ENCODE measurements at places on chromosomes 1 and 21.

DNA sequence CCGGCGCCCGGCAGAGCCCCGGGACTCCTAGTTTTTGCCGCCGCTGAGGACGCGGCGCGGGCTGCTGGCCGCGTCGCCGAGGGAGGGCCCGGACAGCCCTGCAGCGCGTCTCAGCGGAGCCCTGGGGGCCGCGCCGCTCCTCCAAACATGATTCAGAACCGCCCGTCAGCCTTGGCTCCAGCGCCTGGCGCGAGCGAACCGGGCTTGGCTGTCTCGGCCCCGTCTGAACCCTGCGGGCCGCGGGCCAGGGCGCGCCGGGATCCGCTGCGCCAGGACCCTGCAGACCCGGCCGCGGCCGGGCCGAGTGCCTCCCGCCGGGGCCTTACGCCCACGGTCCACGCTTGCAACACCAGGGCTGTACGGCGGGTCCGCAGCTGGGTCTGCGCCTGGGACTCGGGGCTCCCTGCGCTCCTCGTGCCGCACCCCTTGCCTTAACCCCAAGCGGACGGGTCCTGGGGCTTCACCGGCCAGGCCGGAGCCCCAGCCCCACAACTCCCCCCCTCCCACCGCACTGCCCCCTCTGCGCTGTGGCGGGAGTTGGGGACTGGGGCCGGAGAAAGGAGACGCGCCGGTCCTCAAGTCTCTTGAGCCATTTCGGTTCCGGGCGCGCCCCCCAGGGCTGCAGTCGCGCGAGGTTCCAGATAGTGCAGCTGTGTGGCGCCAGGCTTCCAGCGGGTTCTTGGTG, 48.4 kb upstream of the CD34 start:
- peaks cover 10% of the 10 kb centered on the region for H3K4me1 ChIP-seq
- no peaks in the 10 kb centered on the region for H3K36me3 ChIP-seq
- peaks cover 22% of the 10 kb centered on the region for H3K27me3 ChIP-seq
- H3K4me3 ChIP-seq, result peak overlapping the region; percentile 32
- DNase-seq, result no peak
- H3K27ac ChIP-seq, result no peak overlapping the region

- no peak for DNase-seq
- H3K27me3 ChIP-seq, result peaks cover 5% of the 10 kb centered on the region
- no peaks in the 10 kb centered on the region for H3K36me3 ChIP-seq
- H3K4me3 ChIP-seq, result no peak overlapping the region
- H3K4me1 ChIP-seq, result no peaks in the 10 kb centered on the region
- no peak overlapping the region for H3K27ac ChIP-seq
Measured at GRCh38 chr1:215482079-215482478, 85.0 kb upstream of the KCTD3 start.

GRCh38 chr1:82582347-82582746, 781.6 kb downstream of the ADGRL2 start:
- H3K27ac ChIP-seq, result no peak overlapping the region
- no peak overlapping the region for H3K4me3 ChIP-seq
- H3K27me3 ChIP-seq, result no peaks in the 10 kb centered on the region
- no peaks in the 10 kb centered on the region for H3K36me3 ChIP-seq
- no peaks in the 10 kb centered on the region for H3K4me1 ChIP-seq

DNA sequence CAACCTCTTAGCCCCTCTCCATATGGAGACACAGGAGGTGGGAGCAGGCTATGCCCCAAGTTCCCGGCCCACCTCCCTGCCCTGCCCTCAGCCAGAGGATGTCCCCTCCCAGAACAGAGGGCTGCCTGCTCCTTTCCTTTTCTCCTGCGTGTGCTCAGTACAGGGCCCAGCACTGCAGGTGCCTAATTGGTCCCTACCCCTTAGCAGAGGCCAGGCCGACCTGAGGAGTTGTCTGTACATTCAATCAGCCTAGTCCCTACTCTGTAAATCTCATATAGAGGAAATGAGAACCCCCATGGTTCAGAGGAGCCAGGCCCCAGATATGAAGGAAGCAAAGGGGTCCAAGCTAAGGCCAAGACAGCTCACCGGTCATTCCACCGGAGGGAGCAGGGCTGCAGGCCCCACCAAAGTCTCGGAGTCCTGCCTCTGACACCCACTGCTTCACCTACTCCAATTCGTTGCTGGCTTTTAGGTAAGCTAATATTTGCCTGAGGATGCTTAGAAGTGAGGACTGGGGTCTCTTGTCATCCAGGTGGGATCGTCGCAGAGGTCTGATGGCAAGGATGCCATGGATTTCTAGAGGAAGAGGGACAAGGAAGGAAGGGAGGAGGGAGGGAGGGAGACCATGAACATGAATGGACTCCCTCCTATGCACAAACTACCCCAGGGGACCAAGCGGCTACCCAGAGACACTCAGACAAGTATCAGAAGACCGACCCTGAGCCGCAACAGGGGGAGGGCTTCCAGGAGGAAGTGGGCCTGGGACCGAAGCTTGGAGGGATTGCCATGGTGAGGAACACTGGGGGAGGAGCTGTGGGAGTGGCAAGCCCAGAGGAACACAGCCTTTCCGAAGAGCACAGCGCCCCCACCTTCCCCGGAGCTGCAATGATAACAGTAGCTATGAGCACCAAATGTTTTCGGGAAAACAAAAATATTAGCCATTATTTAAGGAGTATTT, 30.4 kb upstream of the FOXO6 start:
- DNase-seq, result no peak
- no peak overlapping the region for H3K4me3 ChIP-seq
- no peak overlapping the region for H3K27ac ChIP-seq
- peaks cover 5% of the 10 kb centered on the region for H3K27me3 ChIP-seq
- peaks cover 6% of the 10 kb centered on the region for H3K4me1 ChIP-seq

DNA sequence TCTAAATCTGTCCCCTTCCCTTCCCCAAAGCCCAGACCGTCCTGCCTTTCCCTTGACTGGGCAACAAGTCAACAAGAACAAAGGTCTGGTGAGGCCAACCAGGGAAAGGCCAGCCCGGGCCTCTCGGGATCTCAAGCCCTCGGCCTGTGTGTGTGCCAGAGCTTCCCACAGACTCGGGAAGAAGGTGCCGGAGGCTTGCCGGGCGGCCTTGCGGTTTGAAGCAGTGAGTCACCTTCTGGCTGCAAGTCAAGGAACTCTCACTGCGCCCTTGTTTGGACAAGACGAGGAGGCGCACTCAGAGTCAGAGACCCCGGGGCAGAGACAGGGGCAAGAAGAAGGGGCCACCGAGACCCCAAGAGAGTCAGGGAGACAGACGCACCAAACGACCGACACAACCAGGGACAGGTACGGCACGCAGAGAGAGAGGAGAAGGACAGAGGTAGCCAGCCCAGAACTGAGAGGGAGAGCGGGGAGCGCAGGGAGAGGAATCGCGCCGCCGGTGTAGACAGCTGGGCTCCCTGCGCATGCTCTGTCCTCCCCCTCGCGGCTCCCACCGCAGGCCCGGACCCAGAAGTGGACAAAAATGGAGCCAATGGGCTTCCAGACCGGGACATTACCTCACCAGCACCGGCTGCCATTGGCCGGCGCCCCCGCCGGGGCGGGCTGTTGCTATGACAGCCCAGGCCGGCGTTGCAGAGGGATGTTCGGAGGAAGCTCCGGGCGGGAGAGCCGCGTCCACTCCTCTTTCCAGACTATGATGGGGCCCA, 66.6 kb upstream of the LAPTM5 start:
- peak overlapping the region; percentile 85 for H3K4me3 ChIP-seq
- H3K27me3 ChIP-seq, result peaks cover 19% of the 10 kb centered on the region
- peak; percentile 59 for DNase-seq
- H3K36me3 ChIP-seq, result no peaks in the 10 kb centered on the region
- H3K4me1 ChIP-seq, result peaks cover 28% of the 10 kb centered on the region

DNA sequence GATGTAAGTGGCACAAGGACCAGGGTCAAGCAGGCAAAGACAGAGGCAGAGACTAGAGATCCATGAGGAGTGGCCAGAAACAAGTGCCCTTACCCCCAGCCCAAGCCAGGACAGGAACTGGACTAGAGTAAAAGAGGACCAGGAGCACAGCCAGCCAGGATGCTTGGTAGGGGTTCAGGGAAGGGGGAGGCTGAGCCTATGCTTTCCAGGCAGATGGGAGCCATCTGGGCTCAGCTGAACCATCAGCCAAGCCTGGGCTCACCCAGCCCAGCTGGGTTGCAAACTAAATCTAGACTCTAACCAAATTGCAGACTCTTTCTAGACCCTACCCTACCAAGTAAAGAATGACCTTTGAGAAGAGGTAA, 15.2 kb downstream of the PDZK1IP1 start:
- no peak overlapping the region for H3K27ac ChIP-seq
- no peaks in the 10 kb centered on the region for H3K36me3 ChIP-seq
- peaks cover 8% of the 10 kb centered on the region for H3K27me3 ChIP-seq
- peaks cover 11% of the 10 kb centered on the region for H3K4me1 ChIP-seq
- H3K4me3 ChIP-seq, result no peak overlapping the region

GRCh38 chr1:76203127-76203526, 128.6 kb downstream of the ST6GALNAC3 start:
- no peaks in the 10 kb centered on the region for H3K36me3 ChIP-seq
- peaks cover 2% of the 10 kb centered on the region for H3K27me3 ChIP-seq
- no peak overlapping the region for H3K4me3 ChIP-seq
- H3K27ac ChIP-seq, result no peak overlapping the region
- no peaks in the 10 kb centered on the region for H3K4me1 ChIP-seq

DNA sequence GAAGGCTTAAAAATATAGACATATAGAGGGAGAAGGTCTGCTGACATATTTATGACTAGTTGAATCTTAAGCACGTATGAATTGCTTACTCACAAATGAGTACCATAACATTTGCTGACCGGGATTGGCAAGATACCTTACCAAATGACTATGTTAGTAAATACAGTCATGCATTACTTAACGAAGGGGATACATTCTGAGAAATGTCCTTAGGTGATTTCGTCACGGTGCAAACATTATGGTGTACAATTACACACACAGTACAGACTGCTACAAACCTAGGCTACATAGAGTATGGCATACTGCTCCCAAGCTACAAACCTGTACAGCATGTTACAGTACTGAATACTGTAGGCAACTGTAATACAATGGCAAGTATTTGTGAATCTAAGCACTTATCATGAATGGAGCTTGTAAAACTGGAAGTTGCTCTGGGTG, 19.4 kb upstream of the UBE2U start:
- no peaks in the 10 kb centered on the region for H3K4me1 ChIP-seq
- H3K4me3 ChIP-seq, result no peak overlapping the region
- no peak for DNase-seq
- peaks cover 3% of the 10 kb centered on the region for H3K27me3 ChIP-seq
- H3K36me3 ChIP-seq, result no peaks in the 10 kb centered on the region

- no peak for DNase-seq
- H3K4me3 ChIP-seq, result no peak overlapping the region
- H3K27me3 ChIP-seq, result no peaks in the 10 kb centered on the region
- H3K36me3 ChIP-seq, result no peaks in the 10 kb centered on the region
Measured at GRCh38 chr1:194809665-194810064, 1623.3 kb upstream of the B3GALT2 start.

GRCh38 chr1:85494904-85495266, 29.9 kb upstream of the DDAH1 start:
- H3K4me1 ChIP-seq, result no peaks in the 10 kb centered on the region
- no peaks in the 10 kb centered on the region for H3K27me3 ChIP-seq
- no peaks in the 10 kb centered on the region for H3K36me3 ChIP-seq
- H3K27ac ChIP-seq, result no peak overlapping the region
- DNase-seq, result no peak
- no peak overlapping the region for H3K4me3 ChIP-seq

DNA sequence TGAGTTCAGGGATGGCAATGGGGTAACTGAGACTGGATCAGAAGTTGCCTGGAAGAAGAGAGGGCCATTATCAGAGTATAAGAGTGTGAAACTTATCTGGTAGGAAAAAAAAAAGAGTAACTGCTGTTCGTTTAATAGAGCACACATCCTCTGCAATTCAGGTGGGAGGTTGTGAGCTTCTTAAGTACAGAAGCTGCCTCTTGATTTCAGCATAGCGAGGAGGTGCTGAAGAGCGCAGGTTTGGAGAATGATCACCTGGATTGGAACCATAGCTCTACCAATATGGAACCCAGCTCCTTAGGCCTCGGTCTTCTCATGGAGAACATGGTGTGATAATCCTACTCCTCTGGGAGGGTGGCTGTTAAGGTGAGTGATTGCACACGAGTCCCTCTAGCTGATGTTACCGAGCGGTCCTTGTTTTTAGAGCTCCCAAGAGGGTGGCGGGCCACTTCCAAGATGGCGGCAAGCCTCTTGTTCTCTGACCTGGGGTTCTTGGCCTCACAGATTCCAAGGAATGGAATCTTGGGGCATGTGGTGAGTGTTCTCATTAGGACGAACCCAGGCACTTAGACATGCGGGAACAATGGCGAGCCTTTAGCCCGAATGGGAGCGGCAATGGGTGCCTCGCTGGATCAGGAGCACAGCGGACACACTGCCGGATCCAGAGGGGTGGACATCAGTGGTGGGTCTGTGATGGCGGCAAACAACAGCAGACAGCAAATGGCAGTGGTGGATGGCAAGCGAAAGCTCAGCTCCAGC, 3.3 kb upstream of the MX1 start:
- H3K4me1 ChIP-seq, result peaks cover 34% of the 10 kb centered on the region
- H3K27me3 ChIP-seq, result peaks cover 2% of the 10 kb centered on the region
- no peak overlapping the region for H3K27ac ChIP-seq
- no peak for DNase-seq

DNA sequence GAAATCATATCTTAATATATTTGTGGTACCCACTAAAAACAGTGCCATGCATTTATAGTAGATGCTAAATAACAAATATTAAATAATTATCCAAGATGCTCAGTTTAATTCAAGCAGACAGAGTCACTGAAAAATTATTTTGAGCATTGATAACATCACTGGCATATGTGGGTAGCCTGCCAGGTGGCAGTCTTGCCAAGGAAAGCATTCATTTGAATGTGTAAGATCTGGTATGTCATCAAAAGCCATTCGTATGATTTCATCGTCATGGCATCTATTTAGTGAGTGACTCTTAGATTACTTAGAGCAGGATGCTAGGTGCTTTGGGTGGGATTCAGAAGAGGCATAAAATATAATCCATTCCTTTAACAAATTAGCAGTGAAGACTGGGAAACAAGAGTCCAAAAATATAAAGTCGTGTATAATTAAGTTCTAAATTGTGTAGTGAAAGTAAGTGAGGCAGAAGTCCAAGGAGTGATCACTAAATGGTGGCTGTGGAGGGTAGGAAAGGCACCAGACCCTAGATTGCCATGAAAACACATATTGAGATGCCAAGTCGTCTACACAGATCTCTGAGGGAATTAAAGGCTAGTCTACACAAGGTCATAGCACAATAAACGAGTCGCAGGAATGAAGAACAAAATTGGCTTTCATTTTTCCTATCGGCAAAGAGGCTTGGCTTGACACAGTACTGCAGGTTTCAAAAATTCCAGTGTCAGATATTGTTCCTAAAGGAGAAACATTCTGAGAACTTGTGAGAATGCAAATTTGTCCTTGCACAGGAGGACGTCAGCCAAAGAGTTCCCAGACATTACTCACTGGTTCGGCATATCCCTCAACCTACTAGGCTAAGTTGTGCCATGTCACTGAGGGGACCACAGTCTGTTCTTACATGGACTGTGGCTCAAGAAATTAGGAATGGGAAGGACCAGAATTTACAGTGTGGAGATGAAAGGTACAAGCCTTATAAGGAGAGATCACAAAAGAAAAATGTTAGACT, 130.8 kb downstream of the LYPLAL1 start:
- no peaks in the 10 kb centered on the region for H3K4me1 ChIP-seq
- no peaks in the 10 kb centered on the region for H3K27me3 ChIP-seq
- H3K4me3 ChIP-seq, result no peak overlapping the region

Measured in immature natural killer cell (primary cell).